ENCODE measurements at places on chromosomes 13 and 19. TPM values are rescaled to one million over a fixed set of nuclear protein-coding genes. Genes with fewer than 3 reads are reported as not detected.

ZNF85 gene
- 20.6 TPM for total RNA-seq

- no peak for DNase-seq
Measured at GRCh38 chr19:53875602-53876325, 6.2 kb upstream of the PRKCG start.

GRCh38 chr19:18514800-18515682, 6.8 kb downstream of the ELL start:
- DNase-seq = no peak

UBE2M gene
- total RNA-seq = 96.0 TPM

DNA sequence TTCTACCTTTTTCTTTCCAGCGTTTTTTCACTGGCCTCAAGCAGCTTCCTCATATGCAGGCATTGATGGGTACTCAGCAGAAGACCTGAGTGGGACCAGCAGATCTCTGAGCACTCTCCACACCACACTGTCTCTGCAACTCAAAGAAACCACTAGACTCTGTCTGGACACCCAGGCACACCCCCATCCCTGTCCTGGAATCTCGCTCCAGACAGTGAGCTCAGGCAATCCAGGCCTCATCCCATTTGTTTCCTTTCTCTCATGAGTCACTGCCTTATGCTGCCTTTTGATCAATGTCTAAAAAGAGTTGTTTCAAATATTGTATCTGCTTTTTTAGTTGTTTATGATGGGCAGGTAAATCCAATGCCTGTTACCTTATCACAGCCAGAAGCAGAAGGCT, 19.7 kb upstream of the POP4 start:
- DNase-seq = no peak

- peak; percentile 17 for DNase-seq
Measured at GRCh38 chr19:6065685-6066374, 44.5 kb downstream of the RFX2 start.

DNA sequence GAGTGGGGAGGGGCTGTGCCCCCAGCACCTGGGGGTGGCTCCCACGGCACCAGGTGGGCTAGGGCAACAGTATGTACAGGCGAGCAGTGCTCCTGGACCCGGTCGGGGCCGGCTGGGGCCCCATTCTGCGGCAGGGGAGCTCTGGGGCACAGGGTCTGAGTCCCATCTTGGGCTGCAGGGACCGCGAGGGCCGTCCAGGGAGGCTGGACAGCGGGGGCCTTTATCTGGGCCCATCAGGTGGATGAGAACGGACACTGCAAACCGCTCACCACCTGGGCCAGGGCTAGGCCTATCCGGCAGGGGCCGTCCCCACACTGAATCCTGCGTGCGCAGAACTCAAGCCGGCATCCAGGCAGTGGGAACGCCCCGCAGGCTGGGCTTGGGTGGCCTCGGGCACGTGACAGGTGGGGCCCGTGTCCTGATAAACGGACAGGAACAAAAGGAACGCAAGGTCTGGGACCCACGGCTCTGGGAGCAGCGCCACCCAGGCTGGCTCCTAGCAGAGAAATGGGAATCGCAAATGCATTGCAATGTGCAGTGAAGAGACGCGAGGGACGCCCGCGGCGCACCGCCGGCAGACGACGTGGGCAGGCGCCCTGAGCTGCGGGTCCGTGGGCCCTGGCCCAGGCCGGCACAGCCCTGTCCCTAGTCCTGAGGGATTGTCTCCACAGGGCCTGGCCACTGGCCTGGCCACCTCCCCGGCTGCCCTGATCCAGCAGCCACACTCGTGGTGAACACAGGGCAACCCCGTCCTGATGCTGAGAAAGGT, 29.7 kb downstream of the BTBD2 start:
- no peak for DNase-seq

CACNG7 gene
- total RNA-seq = not detected

CASP14 gene
- total RNA-seq = not detected

GRK1 gene
- 0.19 TPM for total RNA-seq

DNA sequence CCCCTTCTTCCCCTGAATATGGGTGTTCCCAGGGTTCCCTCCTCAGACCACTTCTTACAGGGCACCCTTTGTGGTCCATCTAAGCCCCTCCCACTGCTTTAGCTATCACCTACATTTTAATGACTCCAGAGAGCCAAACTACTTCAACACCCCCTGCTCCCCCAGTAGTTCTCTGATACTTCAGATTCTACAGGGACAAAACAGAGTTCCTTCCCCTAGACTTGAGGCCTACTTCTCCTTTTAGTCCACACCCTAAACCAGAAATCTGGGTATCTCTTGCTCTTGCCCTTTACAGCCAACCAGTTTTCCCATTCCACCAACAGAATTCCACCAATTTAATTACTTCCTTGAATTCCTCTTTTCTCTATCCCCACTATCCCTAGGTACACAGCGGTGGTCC, 107.2 kb downstream of the KCNRG start:
- DNase-seq = no peak

CNFN gene
- not detected for total RNA-seq

DNA sequence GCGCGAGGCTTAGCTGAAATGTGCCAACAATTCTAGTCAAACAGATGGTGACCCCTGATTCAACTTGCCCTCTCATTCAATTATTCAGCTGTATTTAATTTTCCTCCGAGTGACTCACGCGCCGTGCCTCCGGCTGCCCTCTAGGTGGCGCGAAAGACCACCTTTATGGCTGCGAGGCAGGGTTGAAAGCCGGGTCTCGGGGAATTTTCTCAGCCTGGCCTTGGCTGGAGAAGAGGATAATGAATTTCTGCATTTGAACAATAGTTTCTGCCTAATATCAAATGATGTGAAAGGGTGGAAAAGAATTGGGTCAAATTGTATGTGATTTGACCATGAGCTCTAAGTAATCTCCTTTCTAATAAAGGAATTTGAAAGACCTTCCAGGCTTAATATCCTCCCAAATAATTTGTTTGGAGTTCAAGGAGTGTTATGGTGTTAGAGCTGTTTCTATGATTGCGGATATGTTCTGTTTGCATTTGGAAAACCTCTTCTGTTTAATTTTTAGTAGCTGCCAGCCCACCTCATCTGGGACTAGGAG, 310.9 kb downstream of the ZNF536 start:
- peak; percentile 49 for DNase-seq

NALCN gene
- not detected for total RNA-seq

HIPK4 gene
- total RNA-seq = not detected

Measured in activated CD4-positive, alpha-beta T cell treated with anti-CD3 and anti-CD28 coated beads, Interleukin-2, amount 10 ng/mL, durations not matched to agents 7 days and 5 days (primary cell).